WTC11 (cell line): ENCODE measurements at places on chromosomes 11 and 22. TPM values are rescaled to one million over a fixed set of nuclear protein-coding genes. Genes with fewer than 3 reads are reported as not detected.

CECR2 gene
- total RNA-seq = 110 to 111 TPM (median 110 TPM) in 3 replicates

EHF gene
- total RNA-seq = 0.16 to 0.60 TPM (median 0.46 TPM) in 3 replicates

MOV10L1 gene
- not detected in 3 replicates for total RNA-seq

SLC25A18 gene
- 0.69 to 2.1 TPM (median 1.0 TPM) in 3 replicates for total RNA-seq

SLC22A12 gene
- not detected in 3 replicates for total RNA-seq

TRIM66 gene
- total RNA-seq = 5.6 to 8.0 TPM (median 7.8 TPM) in 3 replicates

HEPACAM gene
- not detected in 3 replicates for total RNA-seq

CDC42EP2 gene
- total RNA-seq = 11.0 to 15.2 TPM (median 11.5 TPM) in 3 replicates

HTR3A gene
- total RNA-seq = 4.1 to 6.0 TPM (median 5.0 TPM) in 3 replicates

CNIH2 gene
- total RNA-seq = 12.2 to 12.9 TPM (median 12.2 TPM) in 3 replicates

MYEOV gene
- total RNA-seq = 1.1 to 1.4 TPM (median 1.1 TPM) in 3 replicates

SLC36A4 gene
- 20.8 to 27.9 TPM (median 21.0 TPM) in 3 replicates for total RNA-seq

YPEL1 gene
- total RNA-seq = 7.7 to 17.7 TPM (median 15.5 TPM) in 3 replicates

- peak; percentile 8 for DNase-seq
Observed at GRCh38 chr22:46030231-46030880, 53.4 kb upstream of the WNT7B start.

DNA sequence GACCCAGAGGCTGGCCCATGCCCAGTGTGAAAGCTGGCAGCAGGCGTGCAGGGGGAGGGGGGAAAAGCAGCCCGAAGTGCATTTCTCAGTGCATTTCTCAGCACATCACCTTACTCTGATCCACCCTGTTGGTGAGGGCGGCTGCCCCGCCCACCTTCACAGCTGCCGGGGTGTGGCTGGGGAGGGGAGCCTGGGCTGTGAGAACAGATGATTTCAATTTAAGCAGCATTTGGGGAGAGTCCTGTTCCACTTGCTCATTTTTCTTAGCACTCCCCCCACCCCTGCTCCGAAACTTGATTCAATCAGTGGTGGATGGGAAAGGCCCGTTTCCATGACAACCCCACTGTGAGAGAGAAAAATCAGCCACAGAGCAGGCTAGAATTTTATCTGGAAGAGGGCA lies 84.8 kb downstream of the SNX19 start:
- no peak for DNase-seq

- no peak for DNase-seq
Observed at GRCh38 chr11:112334381-112334780, 73.7 kb upstream of the PLET1 start.

DNA sequence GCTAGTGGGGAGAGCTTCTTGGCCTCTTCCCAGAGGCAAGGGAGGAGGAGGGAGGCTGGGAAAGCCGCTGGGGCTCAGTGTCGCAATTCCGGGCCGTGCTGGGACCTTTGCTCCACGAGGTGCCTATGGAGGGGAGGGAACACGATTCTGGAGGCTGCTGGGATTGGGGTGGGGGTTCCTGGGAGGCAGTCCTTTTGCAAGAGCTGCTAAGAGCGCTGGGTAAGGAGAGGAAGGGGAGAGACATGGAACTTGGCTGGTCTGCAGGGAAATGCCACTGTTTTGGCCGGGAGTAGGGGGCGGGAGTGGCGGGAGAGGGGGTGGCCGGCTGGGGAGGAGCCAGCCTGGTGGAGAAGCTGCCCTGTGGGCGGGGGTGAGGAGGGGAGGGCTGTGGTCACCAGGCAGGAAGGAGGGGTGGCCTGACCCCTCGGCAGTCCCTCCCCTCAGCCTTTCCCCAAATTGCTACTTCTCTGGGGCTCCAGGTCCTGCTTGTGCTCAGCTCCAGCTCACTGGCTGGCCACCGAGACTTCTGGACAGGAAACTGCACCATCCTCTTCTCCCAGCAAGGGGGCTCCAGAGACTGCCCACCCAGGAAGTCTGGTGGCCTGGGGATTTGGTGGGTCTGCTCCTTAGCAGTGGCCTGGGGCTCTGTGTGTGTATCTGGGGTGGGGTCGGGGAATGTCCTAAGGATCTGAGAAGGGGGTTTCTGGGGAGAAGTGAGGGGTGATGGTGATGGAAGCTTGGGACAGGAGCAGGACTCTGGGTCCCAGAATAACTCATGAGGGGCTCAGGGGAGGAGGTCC lies at the start of gene NR1H3:
NR1H3 (plus strand) TSS at position 480 of the 800 bp plus-strand sequence. CDS start 1,221 bp downstream, outside the sequence.
- peak; percentile 82 for DNase-seq

DNA sequence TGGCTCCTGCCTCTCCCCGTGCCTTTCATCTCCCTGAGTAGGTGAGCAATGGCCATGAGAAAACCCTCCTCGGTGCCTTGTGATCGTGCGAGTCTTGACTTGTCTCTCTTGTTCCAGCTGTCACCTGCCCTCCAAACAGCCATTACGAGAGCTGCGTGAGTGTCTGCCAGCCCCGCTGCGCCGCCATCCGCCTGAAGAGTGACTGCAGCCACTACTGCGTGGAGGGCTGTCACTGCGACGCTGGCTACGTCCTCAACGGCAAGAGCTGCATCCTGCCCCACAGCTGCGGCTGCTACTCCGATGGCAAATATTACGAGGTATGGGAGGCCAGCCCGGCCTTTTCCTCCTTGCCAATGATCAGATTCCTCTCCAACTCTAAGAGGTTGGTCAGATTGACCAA lies 51.7 kb downstream of the TECTA start:
- DNase-seq = no peak

- no peak for DNase-seq
Observed at GRCh38 chr22:19820880-19821522, 33.7 kb downstream of the GNB1L start.

DNA sequence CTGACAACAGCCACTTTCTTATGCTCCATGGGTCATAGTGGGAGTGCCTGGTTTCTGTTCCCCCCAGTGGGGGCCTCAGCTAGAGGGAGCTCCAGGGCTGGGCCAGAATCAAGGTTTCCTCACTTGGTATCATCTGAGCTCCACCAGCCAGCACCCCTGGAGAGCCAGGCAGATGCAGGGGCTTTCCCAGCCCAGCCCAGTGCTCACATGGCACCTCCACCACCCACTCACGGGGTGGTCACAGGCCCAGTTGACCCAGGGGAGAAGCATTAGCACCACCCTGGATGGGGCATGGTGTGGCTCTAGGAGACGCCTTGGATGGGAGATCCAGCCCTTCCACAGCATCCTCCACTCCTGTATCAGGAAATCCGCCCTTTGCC lies 24.1 kb upstream of the WNT7B start:
- no peak for DNase-seq

DNA sequence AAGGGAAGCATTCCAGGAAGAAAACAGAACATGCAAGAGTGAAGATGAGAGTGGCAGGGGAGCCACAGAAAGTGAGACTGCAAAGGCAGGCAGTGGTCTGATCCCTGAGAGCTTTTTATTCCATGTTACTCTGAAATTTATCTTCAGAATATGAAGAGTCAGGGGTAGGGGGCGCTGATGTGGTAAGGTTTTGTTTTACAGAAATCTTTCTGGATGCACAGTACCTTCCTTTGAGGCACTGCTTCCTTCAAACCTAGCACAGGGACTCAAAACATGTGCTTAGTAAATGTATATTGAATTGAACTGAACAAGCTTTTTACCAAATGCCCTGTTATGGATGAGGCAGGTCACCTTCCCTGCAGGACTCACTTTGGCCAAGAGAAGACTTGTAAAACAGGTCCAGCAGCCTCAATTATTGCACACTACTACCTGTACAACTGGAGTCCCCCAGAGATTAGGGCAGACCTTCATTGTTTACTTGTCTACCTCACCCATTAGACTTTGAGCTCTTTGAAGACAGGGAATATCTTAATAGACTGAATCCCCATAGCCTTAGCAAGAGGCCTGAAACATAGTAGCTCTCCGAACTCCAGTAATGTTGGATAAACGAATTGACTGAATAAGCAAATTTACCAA lies 2.2 kb downstream of the PAK1 start:
- DNase-seq = peak; percentile 30

- DNase-seq = peak; percentile 14
Observed at GRCh38 chr11:95545116-95545875, 244.3 kb downstream of the FAM76B start.

- no peak for DNase-seq
Observed at GRCh38 chr22:49956418-49956770, 4.2 kb upstream of the PIM3 start.

- no peak for DNase-seq
Observed at GRCh38 chr22:30856741-30857502, 111.7 kb downstream of the MORC2 start.

DNA sequence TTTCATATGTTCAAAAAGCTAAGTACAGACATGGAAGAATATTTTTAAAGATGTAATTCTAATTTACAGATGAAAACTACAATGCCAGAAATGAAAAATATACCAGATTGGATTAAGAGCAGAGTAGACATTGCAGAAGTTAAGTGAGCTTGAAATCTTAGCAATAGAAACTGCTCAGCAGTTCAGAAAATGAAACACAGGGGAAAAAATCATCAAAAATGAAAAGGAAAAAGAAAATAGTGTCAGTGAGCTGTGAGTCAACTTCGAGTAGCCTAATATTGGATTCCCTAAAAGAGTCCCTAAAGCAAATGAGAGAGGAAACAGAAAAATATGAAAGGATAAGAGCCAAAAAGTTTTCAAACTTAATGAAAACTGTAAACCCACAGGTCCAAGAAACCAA lies 25.8 kb upstream of the IL10RA start:
- no peak for DNase-seq

- DNase-seq = peak; percentile 70
Observed at GRCh38 chr22:18968011-18968749, 32.1 kb upstream of the PRODH start.

- no peak for DNase-seq
Observed at GRCh38 chr11:102719620-102720277, 5.0 kb downstream of the MMP8 start.

DNA sequence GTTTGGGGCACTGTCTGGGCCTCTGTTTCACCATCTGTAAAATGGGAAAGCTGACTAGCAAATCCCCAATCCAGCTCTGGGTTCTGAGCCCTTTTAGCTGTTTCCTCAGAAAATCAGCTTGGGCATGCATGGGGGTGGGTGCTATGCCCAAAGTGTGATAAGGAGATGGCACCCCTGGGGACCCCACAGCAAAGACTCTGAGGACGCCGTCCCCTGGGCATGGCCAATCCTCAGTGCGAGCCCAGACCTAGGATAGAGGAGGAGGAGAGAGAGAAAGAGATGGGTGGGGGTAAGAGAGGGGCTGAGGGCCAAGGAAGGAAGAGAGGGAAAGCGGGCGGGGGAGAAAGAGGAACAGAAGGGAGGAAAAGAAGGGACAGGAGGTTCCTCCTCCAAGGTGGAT lies 31.8 kb downstream of the TPBGL start:
- DNase-seq = no peak
